Central memory CD4-positive, alpha-beta T cell (primary cell): ENCODE measurements at places on chromosomes 7 and 10.

DNA sequence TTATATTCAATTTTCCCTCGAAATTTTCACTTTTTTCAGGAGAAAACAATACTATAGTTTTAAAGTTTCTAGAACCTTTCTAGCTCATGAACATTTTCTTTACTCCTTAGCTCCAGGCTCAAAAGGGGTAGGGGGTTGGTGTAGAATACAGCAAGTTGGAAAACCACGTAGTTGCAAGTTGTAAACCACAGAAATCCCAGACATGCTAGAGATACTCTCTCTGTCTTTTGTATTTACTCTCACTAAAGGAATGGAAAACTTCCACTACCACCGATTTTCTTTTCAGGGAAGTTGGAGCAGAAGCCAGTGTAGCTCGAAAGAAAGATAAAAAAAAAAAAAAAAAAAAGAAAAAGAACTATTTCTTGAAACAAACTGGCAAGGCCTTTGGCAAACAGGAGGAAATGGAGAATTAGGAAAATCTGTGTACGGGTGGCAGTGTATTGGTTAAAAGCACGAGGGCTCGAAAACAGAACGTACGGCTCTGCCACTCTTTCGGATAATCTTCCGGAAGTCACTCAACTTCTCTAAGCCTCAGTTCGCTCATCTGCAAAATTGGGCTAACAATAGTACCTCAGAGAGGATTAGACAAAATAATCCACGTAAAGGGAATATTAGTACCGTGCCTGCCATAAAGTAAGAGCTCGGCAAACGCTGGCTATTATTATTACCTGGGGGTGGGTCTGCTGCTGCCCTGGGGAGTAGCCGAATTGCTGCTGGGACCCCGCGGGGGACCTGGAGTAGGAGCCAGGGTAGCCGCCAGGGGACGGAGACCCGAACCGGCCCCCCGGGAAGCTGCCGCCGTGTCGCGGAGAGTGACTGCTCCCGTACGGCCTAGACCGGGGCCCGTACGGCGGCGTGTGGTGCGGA is 628 bp downstream of the MPLKIP start:
- no peak for DNase-seq

- no peak for DNase-seq
These were observed 510.9 kb downstream of the RPS24 start for GRCh38 chr10:78544423-78545090.

DNA sequence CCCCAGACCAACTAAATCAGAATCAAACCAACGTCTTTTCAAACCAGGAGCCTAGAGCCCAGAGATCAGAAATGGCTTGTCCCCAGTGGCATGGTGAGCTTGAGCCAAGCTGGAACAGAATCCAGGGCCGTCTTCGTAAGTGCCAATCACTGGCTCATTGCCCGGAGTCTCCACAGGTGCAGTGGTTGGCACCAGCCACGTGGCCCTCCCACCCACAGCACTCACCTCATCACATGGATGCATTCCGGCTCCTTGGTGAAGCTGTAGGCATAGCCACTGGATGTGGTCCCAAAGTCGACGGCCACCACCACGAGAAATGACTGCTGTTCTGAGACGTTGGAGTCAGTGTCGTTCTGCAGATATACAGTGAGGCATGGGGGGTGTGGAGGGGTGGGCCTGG is 37.4 kb downstream of the HSPA12A start:
- no peak for DNase-seq

DNA sequence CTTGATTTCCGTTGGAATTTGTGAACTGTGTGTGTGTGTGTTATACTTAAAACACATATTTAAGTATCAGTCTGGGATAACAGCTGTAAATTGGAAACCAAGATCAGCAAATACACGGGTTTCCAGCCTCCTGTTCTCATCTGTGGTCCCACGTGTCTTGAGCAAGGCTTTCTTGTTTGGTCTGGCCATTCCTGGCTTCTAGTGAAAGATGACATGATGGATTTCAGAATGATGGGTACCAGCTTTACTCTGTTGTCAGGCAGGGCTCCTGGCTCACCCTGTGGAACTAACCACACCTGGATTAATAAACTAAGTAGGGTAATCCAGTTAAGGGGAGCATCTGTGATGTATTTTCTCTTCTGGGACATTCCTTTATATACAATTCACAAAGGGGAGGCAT is 346.2 kb upstream of the AOAH start:
- DNase-seq: no peak

GRCh38 chr7:92880212-92881090 is 44.1 kb upstream of the CDK6 start:
- DNase-seq: no peak

DNA sequence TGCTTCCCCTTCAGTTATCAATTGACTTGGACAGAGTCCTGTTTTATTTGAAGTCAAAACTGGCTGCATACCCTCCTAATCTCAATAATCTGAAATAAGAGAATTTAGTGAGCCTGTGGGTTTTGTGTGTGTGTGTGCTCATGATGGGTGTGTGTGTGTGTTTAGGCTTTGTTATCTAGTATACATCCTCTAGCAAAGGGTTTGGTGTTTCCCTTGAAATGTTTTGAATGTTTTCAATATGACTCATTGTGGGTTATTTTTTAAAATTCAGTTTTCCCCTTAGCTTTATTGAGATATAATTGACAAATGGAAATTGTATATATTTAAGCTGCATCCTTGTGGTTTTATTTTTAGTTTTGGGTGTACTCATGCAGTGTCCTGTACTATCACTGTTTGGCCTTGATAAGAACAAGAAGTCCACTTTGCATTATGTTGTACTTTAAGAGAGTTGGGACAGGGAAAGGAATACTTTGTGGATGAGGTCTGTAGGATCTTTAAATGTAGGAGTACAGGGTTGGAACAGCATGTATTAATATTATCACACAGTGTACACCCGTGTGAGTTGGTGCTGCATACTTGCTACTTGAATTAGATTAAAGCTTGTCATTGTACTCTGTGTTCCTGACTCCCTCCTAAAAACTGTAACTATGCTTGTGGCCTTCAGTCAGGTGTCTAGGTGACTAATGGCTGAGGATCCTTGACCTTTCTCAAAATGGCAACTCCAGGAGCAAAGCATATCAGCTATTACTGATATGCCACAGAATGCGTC is 58.3 kb downstream of the VCL start:
- peak; percentile 7 for DNase-seq

GRCh38 chr7:142871260-142872105 is 14.1 kb downstream of the TRPV6 start:
- no peak for DNase-seq

GRCh38 chr7:68425377-68425776 is 1172.9 kb upstream of the AUTS2 start:
- DNase-seq: no peak

DNA sequence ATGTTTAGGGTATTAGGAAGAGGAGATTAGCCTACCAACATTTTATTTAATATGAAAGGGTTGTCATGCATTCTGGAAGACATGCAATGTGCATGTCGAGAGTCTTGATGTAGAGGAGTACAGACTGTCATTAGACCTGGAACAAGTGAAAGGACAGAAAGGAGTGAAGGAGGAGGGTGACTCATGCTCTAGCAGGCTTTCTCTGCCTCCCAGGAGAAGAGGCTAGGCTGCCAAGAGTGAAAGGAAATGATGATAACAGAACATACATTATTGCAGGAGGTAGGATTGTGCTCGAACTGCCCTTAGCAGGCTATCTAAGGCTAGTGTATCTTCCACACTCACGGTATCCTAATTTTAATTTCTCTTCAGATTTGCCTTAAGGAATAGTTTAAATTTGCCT is 228.8 kb downstream of the EXOC4 start:
- no peak for DNase-seq
